ENCODE measurements at places on chromosomes 11 and 22.

DNA sequence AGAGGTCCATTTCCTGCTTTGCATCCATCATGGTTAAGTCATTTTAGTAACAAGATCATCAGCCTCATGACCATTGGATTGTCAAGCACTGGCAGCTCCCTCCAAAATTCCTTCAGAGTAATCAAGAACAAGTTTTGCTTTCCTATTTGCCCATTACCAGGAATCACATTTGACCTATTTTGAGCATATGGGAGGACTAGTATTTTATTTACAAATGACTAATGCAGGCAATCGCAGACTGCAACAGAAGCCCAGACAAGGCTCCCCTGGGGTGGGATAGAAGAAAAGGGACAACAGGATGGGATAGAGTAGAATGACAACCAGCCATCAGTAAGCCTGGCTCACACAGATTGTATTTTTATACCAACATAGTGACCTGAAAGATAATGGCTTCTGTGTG, 9.1 kb downstream of the MMP10 start:
- no peak for DNase-seq

GRCh38 chr22:40178417-40179409, 988 bp downstream of the TNRC6B start:
- peak; percentile 67 for DNase-seq

DNA sequence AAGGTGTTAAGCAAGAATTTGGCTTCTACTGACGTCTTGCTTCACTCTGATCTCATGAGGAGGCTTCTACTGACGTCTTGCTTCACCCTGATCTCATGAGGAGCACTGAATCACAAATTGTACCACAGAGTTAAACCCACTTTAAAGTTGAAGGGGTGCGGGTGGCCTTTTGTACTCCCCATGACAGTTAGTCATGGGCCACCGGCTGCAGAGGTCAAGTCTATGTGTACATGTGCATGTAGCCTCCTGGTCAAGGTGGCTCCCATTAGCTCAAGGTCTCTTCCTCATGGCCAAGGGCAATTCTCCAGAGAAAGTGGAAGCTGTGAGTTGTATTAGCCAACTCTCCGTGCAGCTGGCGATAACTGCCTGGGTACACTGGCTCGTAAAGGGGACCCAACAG, 23.1 kb upstream of the FZD4 start:
- no peak for DNase-seq

GRCh38 chr22:44220727-44221680, 40.3 kb downstream of the PARVG start:
- DNase-seq: no peak

DNA sequence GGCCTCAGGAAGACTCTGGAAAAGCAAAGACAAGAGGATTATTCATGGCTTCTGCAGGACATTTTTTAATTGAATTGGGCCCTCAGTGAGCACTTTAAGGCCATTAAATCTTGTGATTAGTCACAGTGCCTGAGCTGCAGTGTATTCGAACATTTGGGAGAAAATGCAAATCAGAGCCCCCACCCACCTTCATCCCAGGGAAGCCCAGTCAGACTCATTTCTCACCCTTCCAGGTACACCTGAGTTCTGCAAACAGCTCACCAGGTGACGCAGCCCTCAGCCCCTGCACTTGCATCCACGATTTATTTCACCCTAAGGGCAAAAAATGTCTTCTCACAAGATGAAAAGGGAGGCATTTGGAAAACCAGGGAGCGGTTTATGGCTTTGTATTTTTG, 128.7 kb downstream of the MPPED1 start:
- no peak for DNase-seq

GRCh38 chr11:60168306-60168705, 14.6 kb downstream of the MS4A6A start:
- DNase-seq: no peak

DNA sequence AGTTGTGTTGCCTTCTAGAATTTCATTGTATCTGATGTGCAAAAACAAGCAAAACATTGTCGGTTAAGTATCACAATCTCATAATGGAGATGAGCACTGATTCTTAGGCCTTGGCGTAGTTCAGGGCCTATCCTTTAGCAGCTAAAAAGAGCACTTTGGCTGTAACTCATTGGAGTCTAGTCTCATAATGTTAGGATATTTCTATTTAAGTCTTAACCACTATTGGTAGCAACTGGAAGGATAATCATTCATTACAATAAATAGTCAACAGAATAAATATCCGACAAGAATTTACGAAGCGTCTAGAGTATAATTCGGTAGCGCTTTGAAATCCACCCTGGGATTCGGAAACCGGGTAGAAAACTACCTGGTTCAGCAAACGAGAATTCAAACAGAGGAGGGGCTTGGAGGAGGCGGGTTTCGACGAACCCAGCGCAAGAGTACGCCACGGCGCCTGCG, 461 bp upstream of the EED start:
- DNase-seq: peak; percentile 92

DNA sequence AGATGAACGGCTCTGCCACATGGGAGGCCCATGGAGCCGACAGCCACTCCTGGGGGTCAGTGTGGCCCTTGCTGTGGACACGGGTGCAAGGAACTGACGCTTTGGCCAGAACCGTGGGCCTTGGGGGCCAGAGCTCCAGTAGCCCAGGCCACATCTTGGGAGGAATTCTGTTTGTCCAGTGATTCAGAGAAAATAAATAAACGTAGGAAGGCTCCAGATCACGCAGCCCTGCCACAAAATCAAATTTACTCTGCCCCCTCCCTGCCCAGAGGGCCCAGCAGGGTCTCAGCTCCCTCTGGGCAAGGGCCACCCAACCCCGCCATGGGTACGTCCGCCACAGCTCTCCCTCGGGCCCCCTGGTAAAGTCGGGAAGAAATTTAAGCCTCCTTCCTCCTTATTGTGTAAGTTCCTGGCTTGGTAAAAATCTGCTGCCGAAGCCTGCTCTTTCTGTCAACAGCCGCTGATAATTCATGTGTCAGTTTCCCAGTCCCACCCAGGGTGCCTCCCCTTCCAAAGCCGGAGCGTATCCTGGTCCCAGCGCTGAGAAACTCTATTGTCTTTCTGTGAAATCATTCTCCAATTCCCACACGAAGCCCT, 6.9 kb upstream of the MUC5AC start:
- peak; percentile 36 for DNase-seq

DNA sequence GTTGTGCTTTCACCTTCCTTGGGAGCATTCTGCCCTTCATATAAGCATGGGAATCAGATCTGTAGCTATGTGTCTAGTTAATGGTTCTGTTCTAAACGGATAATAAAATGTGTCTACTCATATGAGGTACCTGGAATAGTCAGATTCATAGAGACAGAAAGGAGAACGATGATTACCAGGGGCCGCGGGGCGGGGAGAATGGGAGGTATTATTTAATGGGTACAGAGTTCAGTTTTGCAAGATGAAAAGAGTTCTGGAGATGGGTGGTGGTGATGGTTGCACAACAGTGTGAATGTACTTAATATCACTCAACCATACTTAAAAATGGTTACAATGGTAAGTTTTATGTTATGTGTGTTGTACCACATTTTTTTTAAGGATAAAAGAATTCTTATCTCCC, 10.0 kb upstream of the ABCC8 start:
- DNase-seq: no peak

- no peak for DNase-seq
Observed at GRCh38 chr22:23698094-23698493, 7.3 kb downstream of the RGL4 start.

DNA sequence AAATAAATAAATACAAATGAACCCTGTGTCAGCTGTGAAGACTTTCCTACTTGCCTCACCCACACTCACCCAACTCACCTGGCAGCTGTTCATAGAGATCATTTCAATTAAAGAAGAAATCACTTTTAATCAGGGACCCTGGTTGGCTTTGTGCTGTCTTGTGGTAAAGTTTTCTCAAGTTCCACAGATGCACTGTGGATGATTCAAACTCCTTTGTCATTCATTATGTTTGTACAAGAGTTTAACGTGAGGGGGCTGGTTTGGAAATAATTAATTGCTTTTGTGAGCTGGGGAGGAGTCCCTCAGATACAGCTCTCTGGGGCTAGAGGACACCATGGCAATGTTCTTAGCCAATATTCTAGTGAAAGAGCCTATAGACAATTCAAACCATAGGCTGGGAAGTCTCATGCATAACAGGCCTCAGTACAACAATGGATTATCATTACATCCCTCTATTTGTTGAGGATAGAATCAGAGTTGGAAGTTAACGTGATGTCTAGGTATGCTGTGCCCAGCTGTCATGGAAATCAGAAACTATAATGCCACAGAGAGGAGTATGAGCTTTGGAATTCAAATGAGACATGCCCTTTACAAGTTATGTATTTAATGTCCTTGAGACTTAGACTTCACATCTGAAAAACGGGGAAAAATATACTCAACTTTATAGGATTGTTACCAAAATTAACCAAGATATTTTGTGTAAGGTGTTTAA, 698.5 kb downstream of the KCNA4 start:
- DNase-seq: no peak

- no peak for DNase-seq
Observed at GRCh38 chr22:28904211-28904896, 21.0 kb downstream of the ZNRF3 start.

DNA sequence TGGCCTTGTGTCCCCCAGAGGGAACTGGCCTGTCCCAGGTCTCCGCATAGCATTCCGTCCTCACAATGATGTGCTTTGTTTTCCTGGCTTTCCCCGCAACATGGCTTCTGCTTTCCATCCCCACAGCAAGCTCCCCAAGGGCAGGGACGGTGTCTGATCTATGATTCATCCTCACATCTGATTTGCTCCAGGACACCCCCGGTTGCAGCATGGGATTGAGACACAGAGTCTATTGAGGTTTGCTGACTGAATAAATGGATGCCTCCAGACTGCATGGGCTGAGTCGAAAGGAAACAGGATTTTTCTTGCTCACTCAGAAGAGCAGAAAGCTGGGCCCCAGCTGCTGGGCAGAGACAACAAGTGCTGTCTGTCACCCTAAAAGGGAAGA, 40.2 kb downstream of the LMO1 start:
- DNase-seq: no peak

DNA sequence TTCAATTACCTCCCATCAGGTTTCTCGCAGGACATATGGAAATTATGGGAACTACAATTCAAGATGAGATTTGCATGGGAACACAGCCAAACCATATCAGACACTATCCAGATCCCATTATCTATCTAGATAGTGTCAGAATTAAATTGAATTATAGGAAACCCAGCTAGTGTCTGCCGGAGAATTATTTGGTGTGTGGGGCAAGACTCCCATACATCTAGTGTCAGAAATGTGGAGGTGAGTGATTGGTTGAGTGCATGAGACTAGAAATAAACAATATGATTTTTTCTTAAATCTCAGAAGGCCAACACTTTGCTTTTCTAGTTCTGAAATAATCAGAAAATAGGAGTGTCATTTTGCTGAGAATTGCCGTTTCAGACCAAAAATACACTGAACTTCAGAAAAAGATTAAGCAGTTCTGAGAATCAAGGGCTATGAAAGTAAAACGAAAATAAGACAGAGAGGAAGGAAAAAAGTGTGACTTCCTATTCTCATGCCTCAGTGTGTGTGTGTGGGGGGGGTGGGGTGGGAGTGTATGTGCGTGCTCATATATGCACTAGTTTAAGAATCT, 21.3 kb downstream of the CASP12 start:
- DNase-seq: no peak

DNA sequence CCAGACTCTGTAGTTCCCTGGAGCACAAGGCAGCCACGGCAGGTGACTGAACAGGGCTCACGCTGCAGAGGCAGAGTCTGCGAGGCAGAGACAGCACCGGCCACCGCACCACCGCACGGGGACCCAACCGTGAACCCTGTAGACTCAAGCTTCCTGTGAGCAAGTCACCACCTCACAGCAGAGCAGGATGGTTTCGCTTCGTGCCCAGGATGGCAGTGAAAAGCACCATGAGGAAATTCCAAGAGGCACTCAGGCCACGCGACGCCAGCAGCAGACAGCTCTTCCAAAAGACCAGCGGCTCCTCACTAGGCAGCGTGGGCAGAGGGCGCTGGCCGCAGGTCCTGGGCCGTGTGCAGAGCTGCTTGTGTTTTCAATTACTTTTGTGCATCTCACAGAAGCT, 24.5 kb downstream of the BRD1 start:
- DNase-seq: no peak

DNA sequence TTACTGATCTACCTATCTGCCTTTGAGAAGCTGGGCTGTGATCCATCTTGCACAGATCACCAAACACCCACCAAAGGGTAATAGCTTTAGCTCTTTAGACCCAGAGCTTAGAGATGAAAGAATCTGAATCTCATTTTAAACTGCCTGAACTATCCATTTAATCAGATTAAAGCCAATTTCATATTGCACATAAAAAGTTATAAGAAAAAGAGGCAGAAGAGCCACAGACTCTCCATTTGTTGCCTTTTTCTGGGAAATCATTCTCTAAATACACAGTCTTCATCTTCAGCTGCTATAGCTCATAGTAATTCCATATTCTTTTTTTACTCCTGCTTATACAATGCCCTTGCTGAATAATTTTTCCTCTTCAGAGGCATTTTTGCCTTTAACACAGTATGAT, 271.2 kb downstream of the DLG2 start:
- no peak for DNase-seq

DNA sequence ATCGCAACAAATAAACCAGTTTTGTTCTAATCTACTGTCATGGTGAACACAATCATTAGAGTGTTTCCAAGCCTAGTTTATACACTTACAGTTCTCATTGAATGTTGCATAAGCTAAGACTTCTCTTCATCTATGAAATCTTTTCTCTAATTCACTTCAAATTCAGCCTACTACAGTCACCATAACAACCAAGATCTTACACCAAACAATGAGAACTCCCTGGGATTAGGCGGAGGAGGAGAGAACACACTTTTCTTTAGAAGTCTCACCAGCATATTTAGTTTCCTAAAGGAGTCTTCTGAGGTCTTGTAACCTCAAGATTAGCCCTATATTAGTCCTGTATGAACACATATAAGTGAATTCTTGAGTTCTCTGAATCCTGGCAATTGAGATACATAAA, 1889.7 kb downstream of the LRRC4C start:
- DNase-seq: no peak

DNA sequence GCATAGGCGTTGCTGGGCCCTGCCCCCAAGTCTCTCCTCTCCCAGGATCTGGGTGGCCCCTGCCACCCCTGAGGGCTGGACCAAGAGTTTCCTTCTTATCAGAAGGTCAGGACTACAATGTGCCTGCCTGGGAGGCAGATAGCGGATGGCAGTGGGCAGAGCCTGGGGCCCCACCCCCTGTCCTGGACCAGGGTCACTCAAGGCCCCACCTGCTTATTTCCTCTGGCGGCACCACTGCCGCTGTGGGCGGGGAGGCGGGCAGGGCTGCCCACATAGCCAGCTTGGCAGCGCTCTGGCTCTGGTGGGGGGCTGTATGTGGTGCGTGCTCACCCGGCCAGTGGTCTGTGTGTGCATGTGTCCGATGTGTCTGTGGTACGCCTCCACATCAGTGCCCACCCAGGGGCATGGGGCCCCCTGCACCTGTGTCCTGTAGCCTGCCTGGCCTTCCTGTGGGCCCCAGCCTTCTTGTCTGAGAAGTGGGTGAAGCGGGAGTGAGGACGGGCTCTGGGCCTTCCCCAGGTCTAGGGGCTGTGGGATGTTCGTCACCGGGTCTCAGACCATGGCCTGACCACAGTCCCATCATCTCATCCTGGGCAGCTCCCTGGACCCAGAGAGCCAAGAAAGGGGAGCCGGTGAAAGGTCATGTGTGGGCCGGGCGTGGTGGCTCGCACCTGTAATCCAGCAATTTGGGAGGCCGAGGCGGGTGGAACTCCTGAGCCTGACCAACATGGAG, 3.0 kb downstream of the GAS2L1 start:
- DNase-seq: peak; percentile 75

- no peak for DNase-seq
Observed at GRCh38 chr22:27927608-27928007, 8.6 kb upstream of the PITPNB start.

GRCh38 chr11:111229604-111230003, 15.9 kb upstream of the POU2AF2 start:
- DNase-seq: no peak

GRCh38 chr22:39935116-39935515, 25.1 kb upstream of the TMA7B start:
- DNase-seq: no peak

All from mucosa of descending colon (tissue), 3 donors.